ENCODE measurements at places on chromosomes 13 and 19.

GRCh38 chr13:114096811-114097211 is 35.6 kb downstream of the RASA3 start:
- no peak for DNase-seq

- no peak for DNase-seq
Measured at GRCh38 chr13:79171141-79172061, 234.7 kb downstream of the RBM26 start.

- no peak for DNase-seq
Measured at GRCh38 chr13:106683918-106684317, 116.0 kb upstream of the ARGLU1 start.

- DNase-seq: no peak
Measured at GRCh38 chr13:70430256-70430655, 322.0 kb upstream of the KLHL1 start.

DNA sequence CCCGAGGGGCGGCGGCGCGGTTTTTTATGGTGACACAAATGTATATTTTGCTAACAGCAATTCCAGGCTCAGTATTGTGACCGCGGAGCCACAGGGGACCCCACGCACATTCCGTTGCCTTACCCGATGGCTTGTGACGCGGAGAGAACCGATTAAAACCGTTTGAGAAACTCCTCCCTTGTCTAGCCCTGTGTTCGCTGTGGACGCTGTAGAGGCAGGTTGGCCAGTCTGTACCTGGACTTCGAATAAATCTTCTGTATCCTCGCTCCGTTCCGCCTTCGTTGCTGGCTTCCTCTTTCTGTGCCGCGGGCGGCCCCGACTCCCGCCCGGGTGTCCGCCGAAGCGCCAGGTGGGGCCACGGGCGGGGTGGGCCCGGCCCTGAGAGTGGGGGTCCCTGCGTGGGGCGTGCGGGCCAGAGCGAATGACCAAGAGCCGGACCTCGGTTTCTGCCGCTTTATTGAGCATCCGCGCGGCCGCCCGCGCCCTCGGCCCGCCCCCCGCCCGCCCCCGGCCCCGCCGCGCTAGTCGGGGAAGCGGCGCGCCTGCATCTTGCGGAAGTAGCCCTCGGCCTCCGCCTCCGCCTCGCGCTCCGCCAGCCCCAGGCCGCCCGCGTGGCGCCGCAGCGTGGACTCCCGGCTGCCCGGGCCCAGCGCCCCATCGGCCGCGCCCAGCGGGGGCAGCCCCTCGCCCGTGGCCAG is 9.6 kb downstream of the PLPPR3 start:
- DNase-seq: no peak

DNA sequence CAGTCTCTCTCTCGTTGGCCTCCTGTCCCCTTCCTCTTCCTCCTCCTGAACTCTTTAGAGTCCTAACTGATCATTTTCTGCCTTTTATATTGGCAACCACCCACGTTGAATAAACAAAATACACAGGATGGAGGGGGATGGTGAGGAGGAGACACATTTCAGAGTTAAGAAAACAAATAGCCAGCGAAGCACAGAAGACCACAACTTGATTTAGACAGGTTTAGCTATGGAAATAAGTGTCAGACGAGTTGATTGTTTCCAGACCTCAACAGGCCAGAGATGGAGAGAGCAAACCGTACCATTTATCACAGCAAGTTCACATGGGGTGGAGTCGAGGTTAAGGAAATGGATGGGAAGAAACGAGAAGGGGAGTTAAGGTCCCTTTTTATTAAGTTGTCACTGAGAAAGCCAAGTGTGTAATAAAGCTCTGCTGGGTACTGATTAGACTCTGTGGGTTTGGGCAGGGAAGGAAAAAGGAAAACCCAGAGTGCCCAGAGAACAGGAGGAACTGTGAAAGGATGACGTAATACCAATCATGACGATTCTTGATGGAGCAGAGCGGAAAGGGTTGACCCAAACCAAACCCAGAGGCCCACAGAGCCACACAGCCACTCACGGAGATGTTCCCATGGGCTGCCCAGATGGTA is 11.1 kb upstream of the SERP2 start:
- DNase-seq: no peak

GRCh38 chr13:82688400-82688994 is 1193.8 kb downstream of the SLITRK1 start:
- DNase-seq: no peak

Data from activated naive CD4-positive, alpha-beta T cell treated with Interleukin-2 at 50 U/mL for 16 hours (primary cell).